Hippocampal formation (tissue), 2 donors: ENCODE measurements at places on chromosomes 11 and 22.

GRCh38 chr11:110377434-110377833, 52.3 kb upstream of the FDX1 start:
- no peak for DNase-seq

- no peak for DNase-seq
These were observed 1.9 kb downstream of the SYVN1 start for GRCh38 chr11:65132238-65132987.

GRCh38 chr22:48415520-48415919, 1412.2 kb downstream of the BRD1 start:
- no peak for DNase-seq

DNA sequence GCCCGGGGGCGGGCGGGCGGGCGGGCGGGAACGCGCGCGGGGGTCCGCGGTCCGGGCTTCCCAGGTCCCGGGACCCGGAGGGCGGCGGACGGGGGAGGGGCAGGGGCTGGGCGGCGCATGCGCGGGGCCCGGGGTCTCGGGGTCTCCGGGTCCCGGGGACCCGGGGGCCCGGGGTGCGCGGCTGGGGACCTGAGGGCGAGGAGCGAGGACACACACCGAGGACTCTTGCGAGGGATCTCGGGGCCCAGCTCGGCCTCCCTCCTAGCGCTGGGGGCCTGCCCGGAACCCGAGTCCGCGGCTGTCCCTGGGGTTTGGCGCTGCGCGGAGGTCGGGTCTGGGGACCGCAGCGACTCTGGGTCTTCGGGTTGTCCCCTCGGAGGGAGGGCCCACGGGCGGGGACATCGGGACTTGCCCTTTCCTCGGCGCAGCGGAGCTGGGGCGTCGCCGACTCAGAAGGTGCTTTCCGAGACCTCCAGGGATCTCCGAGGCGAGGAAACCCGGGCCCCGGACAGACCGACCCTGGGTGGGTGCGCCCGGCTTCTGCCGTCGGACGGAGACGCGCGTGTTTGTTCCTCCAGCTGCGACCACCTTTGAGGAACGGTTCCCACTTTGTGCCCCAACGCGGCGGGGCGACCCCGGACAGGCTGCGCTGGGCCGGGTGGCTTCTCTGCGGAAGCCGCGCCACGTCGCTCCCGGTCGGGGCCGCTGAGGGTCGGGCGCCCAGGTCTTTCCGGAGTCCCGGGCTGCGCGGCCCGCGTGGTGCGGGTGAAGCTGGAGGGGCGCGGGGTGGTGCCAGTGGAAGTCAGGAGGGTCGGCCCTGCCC, 540 bp downstream of the PPARA start:
- DNase-seq = no peak

DNA sequence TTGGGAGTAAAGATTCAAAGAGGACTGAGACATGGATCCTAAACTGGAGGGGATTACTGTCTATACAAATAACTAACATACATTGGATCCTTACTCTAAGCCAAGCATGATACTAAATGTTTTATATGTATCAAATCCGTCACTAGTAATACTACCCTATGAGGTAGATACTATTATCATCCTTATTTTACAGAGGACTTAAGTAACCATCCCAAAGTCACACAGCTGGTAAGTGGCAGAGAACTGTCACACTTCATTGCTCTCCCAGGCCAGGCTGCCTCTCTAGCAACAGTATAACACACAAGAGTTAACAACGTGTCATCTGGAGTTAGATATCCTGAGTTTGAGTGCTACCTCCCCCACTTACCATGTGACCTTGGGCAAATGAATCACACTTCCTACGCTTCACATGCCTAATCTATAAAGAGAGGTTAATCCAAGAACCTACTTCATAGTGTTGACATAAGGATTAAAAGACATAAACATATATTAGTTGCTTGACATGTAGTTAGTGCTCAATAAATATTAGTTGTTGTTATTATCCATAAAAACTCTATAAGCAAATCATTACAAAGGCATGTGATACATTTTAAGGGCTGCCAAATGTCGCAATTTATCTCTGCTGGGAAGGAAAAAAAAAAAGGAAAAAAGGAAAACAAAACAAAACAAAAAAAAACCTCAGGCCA, 33.8 kb upstream of the SPON1 start:
- DNase-seq = no peak

- DNase-seq = no peak
These were observed 427.9 kb upstream of the DDI1 start for GRCh38 chr11:103608566-103608965.

DNA sequence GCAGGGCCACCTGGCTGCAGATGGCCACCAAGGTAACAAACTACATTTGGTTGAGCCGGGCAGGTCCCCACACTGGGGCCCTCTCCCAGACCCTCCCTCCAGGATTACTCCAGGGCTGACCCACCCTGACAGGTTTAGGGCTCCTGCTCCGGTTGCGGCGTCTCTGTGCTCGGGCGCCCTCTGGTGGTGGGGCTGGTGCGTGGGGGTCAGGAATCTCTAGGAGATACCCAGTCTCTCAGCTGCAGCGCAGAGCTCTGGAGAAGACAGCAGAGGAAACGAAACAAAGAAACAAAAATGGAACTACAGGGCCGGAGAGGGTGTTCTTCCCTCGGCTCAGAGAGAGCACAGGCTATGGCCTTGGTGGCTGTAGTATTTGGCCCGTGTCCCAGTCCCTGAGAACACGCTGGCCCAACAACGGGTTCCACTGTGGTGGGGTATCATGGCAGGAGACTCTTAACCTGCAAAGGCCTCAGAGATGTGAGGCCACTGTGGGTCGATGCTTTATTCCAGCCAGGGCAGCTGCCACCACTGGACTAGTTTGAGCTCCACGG, 2.4 kb downstream of the C11orf96 start:
- no peak for DNase-seq

- no peak for DNase-seq
These were observed 568.7 kb downstream of the ETS1 start for GRCh38 chr11:128018692-128019091.

DNA sequence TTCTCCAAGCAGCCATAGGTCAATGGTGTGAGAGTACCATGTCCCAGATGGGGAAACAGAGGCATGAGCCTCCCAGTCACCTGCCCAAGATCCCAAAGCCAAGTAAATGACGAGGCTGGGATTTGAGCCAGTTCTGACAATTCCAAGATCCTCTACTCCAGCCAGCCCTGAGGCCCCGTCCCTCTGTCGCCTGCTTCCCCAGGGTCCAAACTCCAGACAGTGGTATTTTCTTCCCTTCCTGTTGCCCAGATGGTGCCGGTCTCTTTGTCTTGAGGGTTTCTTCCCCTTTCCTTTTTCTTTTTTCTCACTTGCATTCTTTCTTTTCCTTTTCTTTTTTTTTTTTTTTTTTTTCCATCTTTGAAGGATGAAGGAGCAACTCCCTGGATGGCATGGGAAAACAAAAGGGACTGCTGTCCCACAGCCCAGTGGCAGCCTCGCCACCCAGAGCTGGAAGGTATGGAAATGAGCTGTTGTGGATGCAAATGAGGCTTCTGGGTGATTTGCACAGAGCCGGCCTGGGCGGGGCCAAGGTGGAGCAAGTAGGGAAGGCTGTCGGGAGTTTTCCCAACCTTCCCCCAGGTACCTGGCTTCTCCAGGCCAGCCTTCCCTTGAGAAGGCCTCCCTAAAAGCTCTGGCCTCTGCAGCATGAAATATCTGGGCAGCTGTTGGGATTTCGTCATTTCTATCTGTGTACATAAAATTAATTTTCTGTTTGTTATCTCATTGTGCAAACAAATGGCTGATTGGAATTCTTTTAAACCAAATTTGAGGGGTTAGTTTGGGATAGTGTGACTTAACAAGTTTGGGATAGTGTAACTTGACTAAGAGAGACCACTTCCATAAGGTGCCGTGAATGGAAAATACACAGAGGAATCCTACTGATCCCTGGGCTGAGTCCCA, 146.8 kb downstream of the MN1 start:
- no peak for DNase-seq

DNA sequence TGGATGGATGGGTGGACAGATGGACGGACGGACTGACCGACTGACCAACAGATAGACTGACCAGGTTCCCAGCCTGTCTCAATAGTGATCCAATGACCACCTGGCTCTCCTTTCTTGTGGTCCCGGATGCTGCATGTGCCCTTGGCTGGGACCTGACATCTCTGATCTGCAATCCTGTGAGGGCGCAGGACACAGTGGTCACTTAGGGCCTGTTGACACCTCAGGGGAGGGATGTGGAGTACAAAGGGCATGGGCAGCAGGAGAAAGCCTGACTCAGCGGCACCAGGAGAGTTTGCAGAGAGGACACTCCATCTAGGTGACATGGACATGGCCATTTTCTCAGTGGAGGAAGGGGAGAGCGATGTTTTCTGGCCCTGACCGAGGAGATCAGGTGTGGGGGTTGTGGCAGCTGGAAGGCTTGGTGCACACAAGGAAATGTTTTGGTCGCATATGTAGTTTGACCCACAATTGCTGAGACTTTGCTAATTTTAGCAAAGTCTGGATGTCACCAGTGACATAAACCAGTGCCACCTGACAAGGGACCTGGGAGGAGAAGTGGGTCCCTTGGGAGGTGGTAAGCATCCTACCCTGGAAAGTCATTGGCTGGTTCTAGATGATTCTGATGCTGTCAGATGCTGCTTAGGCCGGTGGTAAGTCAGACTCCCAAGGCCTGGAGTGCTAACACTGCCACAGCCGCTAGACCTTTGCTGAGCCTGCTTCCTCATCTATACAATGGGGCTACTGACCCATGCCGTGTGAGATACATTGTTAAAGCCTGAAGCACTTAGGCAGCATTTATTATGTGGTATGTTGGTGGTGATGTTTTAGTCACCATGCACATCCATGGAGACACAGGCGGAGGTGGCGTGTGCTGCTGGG, 50.7 kb downstream of the CD82 start:
- no peak for DNase-seq

DNA sequence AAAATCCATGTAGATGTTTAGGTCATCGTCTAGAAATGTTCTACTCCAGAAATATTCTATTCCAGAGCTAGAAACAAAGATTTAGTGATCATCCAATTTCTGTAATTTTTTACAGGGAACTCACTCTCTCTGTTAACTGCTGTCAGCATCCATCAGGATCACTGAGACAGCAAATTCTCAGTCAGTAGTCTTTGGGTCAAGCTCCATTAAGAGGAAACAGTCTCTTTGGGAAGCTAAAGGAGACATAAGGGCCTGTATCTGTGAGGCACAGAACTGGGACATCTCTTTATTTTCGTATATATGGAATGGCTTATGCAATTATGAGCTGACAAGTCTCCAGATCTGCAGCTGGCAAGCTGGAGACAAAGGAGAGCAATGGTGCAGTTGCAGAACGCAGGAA, 48.3 kb downstream of the PIK3C2A start:
- DNase-seq = no peak

GRCh38 chr22:24129980-24130379, 51.3 kb upstream of the SUSD2 start:
- no peak for DNase-seq
